ENCODE measurements at places on chromosomes 2 and 18.

DNA sequence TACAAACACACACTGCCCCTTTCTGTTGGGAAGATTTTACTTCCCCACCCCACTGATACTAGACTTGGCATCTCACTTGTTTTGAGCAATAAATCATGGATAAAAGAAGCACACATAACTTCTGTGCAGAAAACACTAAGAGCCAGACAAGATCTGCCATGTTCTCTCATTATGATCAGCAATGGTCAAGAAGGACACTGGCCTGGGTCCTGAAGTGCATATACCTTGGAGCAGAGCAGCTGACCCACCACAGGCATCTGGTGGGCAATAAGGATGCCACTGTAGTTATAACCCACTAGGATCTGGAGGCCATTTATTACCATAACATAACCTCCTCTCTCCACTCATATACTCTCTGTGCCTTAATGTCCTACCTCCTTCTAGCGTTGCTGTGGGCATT lies 338.3 kb downstream of the NCKAP5 start:
- no peak for DNase-seq

DNA sequence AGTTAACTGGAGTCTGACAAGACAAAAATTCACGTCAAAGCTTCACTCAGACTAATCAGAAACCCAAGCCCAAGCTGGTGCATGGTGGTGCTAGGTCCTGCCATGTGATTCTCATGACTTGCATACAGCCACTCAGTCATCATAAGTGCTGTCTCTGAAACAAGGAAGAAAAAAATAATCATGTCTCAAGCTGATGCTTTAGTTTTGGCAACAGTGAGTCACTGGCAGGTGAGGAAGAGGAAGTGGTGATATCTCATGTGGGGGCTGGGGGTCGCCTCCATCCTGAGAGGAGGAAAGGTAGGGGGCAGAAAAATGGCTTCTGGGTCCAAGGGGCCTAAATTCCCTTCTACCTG lies 136.3 kb downstream of the TMEM163 start:
- no peak for DNase-seq

- no peak for DNase-seq
Observed at GRCh38 chr2:157421331-157421944, 22.5 kb downstream of the CYTIP start.

DNA sequence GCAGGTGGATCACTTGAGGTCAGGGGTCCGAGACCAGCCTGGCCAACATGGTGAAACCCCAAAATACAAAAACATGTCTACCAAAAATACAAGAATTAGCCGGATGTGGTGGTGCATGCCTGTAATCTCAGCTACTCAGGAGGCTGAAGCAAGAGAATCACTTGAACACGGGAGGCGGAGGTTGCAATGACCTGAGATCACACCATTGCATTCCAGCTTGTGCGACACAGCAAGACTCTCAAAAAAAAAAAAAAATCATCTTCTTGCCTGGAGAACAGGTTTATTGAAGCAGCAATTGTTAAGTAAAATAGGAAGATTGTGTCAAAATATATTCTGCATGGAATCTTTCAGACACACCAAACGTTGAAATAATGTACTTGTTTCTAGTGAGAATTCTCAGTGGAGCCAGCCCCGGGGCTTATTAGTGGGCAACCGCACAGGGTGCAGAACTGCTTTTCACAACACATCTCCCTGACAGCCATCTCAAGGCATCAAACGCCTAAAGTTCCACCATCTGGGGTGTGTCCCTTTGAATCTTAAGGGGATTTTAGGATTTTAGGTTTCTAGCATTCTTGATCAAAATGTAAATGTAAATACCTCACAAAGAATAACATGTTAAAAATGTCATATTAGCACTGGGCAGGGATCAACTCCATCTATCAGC lies 28.6 kb upstream of the PPP4R1 start:
- no peak for DNase-seq

GRCh38 chr2:30243231-30243630 lies 11.9 kb downstream of the LBH start:
- no peak for DNase-seq

DNA sequence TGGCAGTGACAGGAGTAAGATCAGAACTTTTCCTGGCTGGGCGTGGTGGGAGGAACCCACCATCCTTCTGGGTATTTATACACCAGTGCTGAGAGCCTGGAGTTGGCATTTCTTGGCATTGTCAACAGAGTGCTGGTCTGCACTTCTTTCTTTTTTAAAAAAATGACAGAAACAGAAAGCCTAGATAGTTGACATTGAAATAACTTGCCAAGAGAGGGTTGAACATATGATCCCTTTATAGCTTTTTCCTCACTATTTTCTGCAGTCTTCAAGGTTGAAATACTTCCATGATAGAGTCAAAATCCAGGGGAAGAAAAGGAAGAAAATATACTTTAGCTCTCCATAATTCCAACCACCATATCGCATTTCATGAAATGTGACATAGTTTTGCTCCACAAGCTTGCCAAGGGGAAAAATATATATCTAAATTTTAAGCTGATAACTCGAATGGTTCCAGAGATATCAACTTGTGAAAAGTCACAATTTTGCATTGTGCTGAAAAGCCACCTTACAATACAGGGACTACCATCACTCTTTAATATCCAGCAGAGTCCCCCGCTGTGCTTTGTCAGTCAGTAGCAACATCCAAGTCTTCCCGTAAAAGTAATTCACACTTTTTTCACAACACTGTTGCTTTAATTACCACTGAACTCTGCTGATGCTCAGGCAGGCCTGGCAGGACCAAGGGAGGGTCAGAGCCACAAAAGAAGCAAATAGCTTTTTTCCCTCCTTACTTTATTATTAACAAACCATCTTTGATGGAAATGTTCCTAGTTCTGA lies 764.9 kb upstream of the FANCL start:
- no peak for DNase-seq

- DNase-seq, result no peak
Observed at GRCh38 chr2:190563646-190564045, 29.1 kb upstream of the NEMP2 start.

DNA sequence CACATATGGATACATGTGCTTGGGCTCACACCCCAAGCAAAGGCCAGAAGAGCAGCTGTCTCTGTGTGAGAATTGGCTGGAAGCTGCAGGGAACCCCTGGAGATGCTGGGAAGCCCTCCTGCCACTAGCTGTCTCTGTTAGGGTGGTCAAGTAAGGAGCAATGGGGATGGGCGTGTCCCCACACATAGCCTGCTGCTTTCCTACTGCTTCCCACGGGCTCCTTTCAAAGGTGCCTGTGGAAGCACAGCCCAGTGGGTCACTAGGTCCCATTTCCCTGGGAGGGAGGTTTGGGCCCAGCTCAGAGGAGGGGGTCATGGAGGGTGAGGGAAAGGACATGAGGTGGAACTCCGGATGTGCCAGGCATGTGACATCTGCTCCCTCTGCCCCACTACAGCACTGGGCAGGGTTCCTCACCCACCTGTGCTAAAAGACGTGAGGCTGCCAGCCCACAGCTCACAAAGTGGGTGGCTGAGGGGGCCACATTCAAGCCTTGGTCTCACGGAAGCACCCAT lies 24.4 kb upstream of the MAL start:
- no peak for DNase-seq

DNA sequence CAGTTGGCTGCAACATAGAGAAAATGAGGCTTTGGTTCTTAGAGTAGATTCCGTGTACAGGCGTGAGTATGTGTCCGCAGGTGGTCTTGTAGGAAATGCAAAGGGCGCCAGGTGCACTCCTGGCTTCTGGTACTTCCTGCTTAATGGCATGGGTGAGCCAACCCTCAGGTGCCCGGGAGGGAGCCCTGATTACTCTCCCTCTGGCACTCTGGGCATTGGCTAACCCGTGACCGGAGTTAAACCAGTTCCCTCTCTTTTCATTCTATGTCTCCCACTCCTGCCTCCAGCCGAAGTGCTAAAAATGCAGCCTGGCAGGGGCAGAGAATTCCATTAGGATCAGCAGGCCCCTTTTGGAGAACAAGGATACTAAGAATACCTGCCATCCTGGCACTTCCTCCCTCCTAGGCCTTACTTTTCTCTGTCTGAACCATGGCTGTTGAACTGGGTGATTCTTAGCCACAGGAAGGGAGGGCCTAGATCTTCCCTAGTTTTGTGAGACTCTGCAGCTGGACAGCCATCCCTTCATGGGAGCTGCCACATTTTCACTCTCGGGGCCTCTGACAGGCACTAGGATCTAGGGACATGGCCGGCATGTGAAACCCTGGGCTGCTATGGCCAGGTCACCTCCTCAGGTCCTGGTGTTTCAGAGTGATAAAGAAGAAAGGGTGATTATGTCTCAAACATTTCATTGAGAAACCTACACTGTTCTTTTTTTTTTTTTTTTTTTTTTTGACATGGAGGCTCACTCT lies 6.5 kb downstream of the MERTK start:
- DNase-seq, result no peak

GRCh38 chr2:49973917-49974368 lies 819.6 kb upstream of the FSHR start:
- peak; percentile 83 for DNase-seq

- DNase-seq, result no peak
Observed at GRCh38 chr2:70243806-70244584, 4.4 kb downstream of the TIA1 start.

DNA sequence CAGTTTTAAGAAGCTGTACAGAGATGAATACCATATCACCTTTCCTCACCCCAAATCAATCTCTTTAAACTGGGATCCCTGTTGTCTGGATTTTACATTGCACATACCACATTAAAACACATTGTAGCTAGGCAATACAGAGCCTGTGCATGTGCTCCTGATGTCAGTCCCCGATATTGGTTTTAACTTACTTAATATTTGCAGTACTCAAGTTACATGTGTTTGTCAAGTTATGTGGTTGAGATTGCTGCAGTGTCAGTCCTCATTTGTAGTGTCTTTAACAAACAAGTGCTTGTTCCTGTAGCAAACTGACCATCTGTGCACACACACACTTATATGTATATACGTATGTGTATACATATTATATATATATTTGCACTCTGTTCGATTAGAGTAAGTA lies 10.4 kb upstream of the UBE2E3 start:
- peak; percentile 69 for DNase-seq

DNA sequence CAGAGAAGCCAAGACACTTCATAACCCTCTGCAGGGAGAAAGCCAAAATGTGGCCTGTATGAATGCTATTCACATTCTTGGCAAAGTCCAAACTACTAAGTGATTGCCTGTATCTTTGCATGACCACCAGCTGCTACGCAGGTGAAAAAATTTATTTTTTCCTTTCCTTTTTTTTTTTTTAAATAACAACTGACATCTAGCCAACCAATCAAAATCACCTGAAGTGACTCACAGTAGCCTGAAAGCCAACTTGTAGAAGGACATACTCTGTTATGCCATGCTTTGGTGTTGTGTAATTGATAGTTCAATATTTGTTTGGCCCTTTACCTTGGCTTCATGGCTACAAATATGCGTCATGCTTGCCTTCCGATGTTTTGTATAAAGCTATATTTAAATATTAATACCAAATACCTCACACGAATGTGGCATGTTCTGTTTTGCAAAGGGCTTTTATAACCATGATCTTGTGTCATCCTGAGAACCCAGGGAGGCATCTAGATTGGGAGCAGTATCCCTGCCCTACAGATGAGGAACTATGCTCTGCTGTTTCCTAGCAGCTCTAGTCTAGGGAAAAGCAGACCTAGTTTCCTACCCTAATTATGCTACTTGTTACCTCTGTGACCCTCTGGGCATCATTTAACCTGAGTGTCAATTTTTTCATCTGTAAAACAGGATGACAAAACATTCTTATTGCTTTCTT lies 102.1 kb downstream of the MYOM1 start:
- peak; percentile 45 for DNase-seq

GRCh38 chr2:74233648-74234047 lies 35.2 kb downstream of the MTHFD2 start:
- no peak for DNase-seq

DNA sequence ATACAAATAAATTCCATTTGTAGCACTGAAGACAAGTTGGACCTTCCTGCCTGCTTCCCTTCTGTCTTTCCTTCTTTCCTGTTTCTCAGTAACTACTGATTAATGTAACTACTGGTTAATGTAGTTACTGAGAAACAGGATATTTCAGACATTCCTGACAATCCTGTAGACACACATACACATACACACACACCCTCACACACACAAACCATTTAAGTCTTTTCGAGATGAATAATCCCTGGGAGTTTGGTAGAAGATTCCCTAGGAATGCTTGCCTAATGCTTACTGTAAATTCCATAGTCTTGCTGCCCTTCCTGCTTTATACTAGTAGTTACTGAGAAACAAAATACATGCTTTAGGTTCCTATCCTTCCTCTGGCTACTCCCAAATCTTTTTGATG lies 83.9 kb downstream of the PIK3C3 start:
- no peak for DNase-seq

DNA sequence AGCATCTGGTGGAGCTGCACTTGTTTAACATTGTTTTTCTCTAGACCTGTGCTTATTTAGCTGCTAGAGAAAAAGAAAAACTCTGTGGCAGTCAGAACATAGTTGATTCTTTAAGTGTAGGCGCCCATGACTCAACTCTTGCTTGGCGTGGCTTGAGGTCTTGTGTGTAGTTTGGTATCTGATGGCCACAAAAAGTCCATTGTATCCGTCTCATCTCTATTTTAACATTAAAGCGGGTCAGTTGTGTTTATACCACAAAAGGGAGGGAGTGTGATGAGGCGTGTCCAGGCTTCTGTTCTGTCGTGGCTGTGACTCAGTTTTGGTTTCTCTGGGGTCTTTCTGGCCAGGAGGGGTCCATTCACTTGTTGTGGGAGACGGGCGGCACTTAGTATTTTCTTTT lies 24.2 kb upstream of the UGT1A8 start:
- DNase-seq, result no peak

DNA sequence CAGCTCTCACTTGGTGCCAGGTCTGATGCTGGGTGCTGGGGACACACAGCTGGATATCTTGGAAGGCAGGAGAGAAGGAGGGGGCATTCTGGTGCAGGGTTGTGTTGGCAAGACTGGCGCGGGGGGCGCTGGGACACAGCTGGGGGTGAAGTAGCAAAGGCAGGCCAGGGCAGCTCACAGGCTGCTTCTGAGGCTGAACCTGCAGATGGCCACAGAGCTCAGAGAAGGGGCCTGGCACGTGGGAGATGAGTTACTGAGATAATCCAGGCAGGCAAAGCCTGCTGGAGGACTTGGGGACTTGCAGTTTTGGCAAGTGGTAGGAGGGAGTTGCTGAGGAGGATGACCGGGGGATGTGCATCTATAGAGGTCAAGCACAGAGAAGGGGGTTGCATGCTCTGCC lies 16.2 kb upstream of the DGKD start:
- DNase-seq, result no peak

DNA sequence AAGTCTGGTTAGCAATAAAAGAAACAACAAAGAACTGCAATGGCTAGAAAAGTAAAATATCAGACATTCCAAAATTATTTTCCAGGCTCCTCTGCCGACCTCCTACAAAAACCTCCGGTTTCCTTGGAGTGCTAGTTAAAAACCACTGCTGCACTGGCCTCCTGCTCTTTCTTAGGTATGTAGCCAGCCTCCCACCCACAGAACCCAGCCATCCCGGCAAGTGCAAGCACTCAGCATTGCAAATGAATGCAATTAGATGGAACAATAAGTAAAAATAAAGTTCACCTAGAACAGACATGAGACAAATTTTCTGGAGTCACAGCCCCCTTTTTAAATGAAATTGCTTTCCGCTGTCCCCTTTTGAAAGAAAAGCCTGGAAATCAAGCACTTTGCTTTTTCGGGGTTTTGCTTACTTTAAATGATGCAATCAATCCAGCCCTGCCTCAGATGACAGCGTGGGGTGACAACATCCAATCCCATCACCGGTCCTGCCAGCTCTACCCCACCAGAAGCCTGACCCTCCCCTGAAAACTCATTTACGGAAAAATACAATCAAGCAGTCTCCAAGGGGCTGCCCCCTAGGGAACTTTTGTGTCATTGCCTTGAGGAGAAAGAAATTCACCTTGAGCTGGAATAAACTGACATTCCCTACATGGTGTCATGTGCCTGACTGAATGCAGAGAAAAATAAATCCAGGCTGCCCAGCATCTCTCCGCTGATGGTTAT lies 199.8 kb downstream of the EPHA4 start:
- no peak for DNase-seq
